Activated CD4-positive, alpha-beta T cell treated with anti-CD3 and anti-CD28 coated beads, Interleukin-2, amount 50 U/mL, for 1 hour (primary cell): ENCODE measurements at places on chromosomes 3 and 15.

- no peak for DNase-seq
Observed at GRCh38 chr3:127390365-127391025, 102.6 kb upstream of the PRR20G start.

DNA sequence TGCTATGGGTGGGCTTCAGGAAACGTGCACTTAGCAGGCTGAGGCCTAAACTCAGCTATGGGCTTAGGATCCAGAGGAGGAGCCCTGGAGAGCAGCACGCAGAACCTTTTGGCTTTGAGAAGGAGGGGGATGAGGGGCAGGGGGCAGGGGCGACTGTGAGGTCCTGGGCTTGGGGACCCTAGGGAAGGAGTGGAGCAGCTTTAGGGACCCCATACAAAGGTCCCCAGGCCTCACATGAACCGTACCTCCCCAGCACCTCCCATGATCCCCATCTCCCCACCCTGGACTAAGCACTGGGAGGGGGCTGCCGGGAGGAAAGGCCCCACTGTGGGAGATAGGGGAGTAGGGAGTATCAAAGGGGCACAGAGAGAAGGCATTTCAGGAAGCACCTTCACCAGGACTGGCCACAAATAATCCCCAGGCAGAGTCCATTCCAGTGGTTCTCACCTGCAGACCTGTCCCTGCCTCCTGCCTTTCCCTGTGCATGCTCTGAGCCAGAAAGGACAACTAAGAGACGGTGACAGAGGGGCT lies 62.0 kb upstream of the KLF13 start:
- no peak for DNase-seq

DNA sequence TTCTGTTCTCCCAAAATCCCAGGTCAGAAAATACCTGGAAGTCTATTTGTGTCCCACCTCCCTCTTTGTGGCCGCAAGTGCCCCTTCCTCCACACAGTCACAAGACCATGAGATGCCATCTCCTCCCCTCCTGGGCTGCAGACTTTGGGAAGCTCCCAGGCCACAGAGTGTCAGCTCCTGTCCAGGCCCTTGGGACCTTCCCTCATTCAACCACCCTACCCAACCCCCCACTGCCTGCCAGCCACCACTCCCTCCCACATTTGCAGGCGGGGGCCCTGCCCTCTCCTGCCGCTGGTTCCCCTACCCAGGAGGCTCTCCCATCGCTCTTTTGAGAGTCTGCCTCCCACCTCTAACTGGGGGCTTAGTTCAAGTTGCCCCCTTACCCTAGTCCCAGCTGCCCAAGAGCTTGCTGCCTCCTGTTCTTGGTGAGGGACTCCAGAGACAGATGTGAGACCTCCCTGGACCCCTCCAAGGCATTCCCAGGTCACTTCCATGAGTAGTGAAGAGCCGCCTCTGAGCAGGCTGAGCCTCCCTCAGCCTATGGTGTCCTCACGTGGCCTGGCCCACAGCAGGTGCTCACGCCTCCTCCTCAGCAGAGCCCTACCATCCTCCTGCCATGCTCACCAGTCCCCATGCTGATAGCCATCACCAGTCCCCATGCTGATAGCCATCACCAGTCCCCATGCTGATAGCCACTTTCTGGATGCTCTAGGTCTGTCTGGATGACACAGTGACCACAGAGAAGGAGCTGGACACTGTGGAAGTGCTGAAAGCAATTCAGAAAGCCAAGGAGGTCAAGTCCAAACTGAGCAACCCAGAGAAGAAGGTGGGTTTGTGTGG lies 15.9 kb upstream of the STAB1 start:
- DNase-seq, result no peak

- DNase-seq, result no peak
Observed at GRCh38 chr3:23175341-23176083, 27.6 kb upstream of the UBE2E2 start.

GRCh38 chr3:119536757-119537156 lies 22.7 kb downstream of the CD80 start:
- no peak for DNase-seq

DNA sequence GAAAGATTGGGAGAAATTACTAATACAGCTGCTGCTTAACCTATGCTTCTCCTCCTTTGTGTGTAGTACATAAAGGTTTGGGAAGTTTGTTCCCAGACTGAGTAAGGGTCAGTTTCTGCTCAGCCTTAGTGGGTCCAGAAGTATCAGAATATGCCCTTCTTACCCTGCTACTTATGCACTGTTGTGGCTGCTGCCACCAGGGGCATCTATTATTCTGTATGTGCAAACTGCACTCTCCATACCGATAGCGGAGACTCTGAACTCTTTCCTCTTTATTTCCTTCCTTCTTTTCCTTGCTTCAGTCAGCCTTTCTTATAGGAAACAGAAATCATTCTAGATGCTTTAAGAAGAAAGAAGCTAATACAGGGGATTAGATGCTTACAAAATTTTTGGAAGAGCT lies 4.0 kb downstream of the NEDD4 start:
- DNase-seq, result no peak

DNA sequence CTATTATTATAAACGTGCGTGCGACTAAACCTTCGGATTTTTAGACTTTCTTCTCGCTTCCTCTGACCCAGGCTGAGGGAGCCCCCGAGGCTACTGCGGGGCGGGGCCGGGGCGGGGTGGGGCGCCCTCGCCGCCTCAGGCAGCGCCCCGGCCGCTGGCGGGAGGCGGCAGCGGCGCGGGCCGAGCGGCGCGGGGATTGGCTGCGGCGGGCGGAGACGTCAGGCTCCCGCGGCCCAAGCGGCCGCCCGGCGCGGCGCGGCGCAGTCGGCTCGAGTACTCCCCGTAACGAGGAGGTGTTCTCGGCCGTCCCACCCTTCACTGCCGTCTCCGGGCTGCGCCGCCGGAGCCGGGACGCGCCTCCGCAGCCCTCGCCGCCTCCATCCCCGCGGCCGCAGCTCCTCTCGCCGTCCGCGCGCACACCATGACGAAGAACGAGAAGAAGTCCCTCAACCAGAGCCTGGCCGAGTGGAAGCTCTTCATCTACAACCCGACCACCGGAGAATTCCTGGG lies at the start of gene ATP1B3:
Gene ATP1B3, plus strand, starts transcription at position 263 of the 510 bp plus-strand sequence. Its CDS starts 159 bp downstream, at position 422.
- peak; percentile 78 for DNase-seq

DNA sequence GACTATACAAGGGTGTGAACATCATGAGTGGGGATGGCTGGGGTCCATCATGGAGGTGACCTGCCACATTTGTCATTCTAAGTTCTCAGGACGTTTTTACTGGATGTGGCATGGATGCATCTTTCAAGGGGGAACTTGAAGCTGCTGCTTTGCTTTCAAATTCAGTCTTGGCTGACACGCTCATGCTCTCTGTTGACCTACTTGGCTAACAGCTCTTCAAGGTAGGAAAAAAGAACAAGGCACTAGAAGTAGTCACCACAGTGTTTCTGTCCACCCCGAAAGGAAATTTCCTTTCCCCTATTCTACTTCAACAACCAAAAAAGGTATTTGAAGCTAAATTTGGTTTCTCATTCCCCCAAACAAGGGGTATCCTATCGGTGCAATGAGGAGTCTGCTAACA lies 15.0 kb downstream of the STIMATE start:
- no peak for DNase-seq

DNA sequence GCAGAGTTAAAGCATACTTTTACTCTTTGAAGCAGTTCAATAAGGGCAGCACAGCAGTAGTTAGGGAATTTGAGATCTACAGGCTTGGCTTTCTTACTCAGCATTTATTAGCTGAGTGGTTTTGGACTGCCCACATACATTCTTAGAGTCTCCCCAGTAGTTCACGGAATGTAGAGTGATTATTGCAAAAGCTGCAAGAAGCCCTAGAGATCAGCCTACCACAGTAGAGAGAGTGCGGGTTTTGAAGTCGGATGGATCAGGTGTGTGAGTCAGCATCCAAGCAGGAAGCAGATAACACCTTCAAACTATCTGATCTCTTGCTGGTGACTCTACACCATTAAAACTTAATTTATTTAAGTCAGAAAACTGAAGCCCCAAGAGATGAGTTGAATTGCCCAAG lies 171.9 kb downstream of the SYNPR start:
- no peak for DNase-seq

DNA sequence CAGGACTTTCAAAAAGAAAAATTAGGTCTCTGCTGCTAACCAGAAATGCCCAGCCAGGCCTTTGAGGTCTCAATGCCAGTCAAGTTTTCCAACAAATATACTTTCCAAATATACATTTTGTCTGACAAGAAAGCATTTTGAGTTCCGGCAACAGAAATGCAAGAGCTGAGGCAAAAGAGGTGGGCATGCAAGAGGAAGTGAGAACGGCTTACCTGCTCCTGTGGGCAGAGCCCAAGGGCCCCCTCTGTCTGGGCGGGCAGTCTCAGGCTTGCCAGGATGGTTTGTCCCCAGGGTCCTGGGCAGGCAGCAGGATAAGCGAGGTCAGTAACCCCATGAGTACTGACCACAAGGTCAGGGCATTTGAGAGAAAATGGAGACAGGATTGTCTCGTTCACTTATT lies 136.1 kb upstream of the TOPAZ1 start:
- DNase-seq, result no peak

- DNase-seq, result no peak
Observed at GRCh38 chr3:172993412-172993811, 147.6 kb downstream of the SPATA16 start.

DNA sequence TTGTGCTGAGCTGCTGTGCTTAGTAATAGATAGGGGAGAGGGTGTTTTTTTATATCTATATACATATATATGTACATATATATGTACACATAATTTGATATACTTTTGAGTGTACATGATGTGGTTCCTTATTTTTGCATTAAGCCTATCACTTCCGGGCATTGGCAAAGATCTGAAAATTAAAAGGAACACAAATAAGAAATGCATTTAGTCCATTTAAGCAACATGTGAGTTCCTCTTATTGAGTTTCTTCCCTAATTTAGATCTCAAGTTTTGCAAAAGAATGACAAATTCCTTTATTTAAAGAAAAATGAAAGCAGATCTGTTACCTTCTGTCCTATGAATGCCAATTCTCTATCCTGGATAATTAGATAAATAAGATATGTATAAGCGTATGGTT lies 435.1 kb downstream of the LPP start:
- no peak for DNase-seq

DNA sequence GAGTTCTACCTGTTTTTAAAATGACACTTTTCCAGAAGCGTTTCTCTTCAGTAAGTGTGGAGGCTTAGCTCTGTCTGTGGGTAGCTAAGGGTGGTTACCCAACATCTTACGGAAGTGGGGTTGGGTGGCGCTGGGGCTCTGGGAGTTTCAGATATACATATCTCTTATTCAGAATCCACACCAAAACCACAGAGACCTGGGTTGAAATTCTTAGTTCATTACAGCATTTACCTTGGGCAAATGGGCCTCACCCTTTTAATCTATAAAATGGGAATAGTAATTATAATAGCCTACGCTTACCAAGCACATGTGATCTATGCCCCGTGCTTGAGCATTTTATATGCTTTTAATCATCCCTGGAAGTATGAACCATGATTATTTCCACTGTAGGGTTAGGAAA lies 9.4 kb downstream of the PTPRG start:
- DNase-seq, result no peak

- DNase-seq, result no peak
Observed at GRCh38 chr3:60657972-60658371, 593.3 kb downstream of the FHIT start.

GRCh38 chr15:69576948-69577351 lies 124.3 kb downstream of the RPLP1 start:
- DNase-seq, result no peak

GRCh38 chr3:74510261-74510818 lies 104.1 kb downstream of the CNTN3 start:
- no peak for DNase-seq

DNA sequence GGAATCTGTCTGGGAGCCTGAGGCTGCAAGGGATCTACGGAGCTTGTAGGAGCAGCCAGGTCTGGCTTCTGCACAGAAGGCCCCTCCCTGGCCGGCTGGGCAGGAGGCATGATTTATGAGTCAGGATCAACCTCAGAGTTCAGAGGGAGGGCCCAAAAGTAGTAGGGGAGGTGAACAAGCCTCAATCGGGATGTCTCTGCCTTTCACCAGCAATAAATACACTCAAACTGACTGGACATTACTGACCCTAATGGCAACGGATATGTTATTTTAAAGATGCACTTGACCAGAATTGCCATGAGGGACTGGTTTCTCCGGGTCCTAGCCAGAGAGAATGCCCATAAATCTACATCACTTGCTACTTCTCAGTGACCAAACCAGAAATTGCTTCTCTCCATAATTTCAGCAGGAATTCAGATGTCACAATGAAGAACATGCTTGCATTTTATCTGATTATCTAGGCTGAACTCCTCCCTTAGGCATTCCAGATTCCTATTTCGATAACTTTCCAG lies 109.6 kb upstream of the LMOD3 start:
- no peak for DNase-seq

GRCh38 chr3:15499536-15499935 lies 22.0 kb downstream of the COLQ start:
- no peak for DNase-seq

DNA sequence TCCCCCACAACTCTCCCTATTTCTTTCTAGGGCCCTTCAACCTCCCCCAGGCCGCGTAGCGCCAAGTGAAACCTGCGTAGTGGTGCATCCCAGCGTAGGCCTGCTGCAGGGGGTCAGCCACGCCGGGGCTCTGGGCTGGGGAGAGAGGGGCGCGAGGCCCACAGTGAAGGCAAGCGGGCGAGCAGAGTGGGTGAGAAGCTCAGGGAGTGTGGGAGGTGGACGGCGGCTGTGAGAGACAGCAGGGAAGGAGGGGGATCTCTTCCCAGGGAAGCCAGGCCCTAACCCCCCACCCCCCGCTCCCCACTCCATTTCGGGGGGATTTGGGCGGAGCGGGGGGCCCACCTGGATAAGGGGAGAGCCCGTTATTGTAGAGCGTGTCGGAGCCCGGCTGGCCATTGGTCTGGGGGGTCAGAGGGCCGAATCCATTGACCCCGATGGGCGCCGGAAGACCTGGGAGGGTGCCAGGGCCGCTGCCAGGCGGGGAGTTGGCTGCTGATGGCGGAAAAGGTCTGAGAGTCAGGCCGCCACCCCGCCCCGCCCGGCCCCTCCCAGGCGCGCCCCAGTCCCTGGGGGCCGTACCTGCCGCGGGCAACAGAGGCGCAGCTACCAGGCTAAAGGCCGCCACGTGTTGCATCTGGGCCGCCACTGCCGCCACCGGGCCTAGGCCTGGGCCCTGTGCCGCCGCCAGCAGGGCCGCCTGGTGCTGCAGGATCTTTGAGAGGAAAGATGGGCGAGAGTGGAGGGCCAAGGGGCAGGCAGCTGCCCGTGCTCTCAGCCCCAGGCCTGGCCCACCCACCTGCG lies 16.6 kb upstream of the PARP6 start:
- DNase-seq, result no peak

GRCh38 chr3:185067173-185067572 lies 85.7 kb downstream of the C3orf70 start:
- DNase-seq, result no peak

GRCh38 chr3:13189639-13190377 lies 116.6 kb upstream of the IQSEC1 start:
- no peak for DNase-seq

GRCh38 chr3:196971094-196971698 lies 2.6 kb upstream of the PIGZ start:
- DNase-seq, result no peak

DNA sequence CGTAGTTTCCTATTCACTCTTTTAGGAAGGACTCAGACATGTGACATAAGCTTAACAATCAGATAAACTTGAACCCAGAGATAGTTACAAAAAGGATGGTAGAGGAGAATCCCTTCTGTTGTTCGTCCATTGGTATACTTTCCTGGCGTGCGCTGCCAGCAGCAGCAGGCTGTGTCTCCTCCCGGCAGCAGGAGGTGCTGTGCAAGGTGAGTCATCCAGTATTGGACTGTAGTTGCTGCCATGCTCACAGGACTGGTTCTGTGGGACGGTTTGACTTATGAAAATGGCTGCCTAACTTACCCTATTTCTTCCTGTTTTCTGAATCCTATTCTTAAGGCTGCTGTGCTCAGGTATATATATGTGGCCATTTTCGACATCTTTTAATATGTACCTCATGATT lies 253.4 kb upstream of the LRRC3B start:
- DNase-seq, result no peak

- DNase-seq, result no peak
Observed at GRCh38 chr3:104180906-104181305, 1185.8 kb upstream of the ALCAM start.
